ENCODE measurements at places on chromosomes 3 and 15.
A peak's percentile ranks its signal among the peaks of the same experiment; 100 is the strongest.

DNA sequence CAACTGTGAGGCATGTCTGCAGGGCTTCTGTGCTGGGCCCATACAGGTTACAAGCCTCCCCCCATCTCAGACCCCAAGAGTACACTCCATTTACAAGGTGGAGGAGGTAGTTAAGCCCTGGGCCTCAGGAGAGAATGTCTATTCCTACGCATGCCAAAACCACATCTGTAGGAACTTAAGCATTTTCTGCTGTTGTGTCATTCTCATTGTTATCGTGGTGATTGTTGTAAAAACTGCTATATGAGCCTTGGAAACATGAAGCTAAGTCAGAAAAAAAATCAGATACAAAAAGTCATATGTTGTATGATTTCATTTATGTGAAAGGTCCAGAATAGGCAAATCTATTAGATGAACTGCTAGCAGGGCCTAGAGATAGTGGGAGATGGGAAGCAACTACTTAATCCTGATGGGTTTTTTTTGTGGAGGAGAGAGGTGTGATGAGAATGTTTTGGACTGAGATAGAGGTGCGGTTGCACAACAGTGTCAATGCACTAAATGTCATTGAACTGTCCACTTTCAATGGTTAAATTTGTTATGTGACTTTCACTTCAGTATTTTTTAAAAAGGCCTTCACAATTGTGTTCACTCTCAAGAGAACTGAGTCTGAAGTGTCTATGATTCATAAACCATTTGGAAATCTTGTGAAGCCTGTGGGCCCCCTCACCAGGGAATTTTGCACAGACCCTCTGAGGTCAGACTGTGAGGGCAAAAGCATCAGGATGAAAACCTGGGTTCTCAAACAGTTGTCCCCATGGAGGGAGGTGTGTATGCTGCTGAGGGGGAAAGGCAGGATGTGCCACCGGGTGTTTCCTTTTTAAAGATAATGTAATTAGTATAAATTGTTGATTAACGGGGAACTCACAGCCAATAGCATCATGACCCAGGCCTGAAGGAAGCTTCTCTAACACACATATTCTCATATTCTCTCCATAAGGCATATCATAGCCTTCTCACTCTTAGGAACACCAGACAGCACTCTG is 3.2 kb downstream of the RTP3 start:
- no peak for DNase-seq

GRCh38 chr3:69433969-69434325 is 48.1 kb upstream of the FRMD4B start:
- DNase-seq: peak; percentile 29

GRCh38 chr15:32641517-32642059 is at the start of gene SCG5:
SCG5 (plus strand) TSS chr15:32641710; CDS start chr15:32643593, 1,883 bp downstream.
- DNase-seq: no peak

- peak; percentile 33 for DNase-seq
Measured at GRCh38 chr3:148992027-148992634, 791 bp downstream of the GYG1 start.

DNA sequence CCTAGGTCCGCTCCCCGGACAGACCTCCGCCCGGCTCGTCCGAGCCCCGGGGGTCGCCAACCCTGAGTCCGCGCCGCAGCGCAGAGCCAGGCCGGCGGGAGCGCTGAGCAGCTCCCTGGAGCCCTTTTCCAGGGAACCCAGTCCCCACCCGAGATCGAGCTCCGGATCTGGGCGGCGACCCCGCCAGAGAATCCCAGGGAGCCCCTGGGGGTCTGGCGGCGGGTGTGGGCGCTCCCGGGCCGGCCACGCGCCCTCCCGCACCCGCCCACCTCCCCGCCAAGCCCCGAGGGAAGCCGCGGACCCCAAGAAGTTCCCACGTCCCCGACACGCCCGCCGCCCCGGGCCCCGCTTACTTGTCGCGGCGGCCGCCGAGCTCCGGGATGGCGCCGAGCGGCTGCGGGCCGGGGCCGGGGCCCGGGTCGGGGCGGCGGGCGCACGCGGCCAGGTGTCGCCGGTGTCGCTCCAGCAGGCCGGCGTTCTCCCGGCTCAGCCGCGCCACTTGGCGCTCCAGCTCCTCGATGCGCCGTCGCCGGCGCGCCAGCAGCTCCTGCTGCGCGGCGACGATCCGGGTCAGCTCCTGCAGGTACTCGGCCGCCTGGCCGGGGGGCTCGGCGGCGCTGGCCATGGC is 137.7 kb downstream of the NUP210 start:
- DNase-seq: no peak

DNA sequence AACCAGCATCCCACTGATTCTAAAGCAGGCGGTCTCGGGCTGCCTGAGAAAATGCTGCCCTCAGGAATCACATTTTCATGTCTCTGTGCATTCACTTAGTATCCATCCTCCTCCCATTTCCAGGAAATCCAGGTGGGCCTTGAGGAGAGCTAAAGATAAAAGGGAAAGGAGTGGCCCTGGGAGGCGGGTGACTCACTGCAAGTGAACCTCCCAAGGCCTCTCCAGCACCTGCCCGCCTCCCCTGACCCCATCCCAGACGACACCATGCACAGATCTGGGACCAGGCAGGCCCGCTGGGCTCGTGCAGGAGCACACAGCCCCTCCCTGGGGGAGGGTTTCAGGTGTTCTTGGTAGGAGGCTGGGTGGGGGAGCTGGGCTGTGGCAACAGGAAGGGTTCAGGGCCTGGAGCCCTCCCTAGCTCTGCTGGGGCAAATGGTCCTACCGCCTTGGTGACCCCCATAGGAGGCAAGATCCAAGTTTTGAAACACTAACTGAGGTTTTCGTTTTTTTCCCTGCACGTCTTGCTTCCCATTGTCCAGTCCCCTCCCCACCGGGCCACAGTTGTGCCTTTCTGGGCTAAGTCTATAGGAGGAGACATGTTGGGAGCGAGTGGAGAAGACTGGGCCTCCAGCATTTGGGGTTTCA is 22.2 kb downstream of the MELTF start:
- no peak for DNase-seq

- no peak for DNase-seq
Measured at GRCh38 chr3:169334991-169335390, 328.5 kb downstream of the MECOM start.

GRCh38 chr3:148789906-148790305 is 37.7 kb upstream of the CPB1 start:
- DNase-seq: no peak

GRCh38 chr3:122989856-122990575 is 37.5 kb downstream of the SEMA5B start:
- DNase-seq: no peak

- DNase-seq: no peak
Measured at GRCh38 chr3:106725566-106725965, 651.7 kb upstream of the CCDC54 start.

DNA sequence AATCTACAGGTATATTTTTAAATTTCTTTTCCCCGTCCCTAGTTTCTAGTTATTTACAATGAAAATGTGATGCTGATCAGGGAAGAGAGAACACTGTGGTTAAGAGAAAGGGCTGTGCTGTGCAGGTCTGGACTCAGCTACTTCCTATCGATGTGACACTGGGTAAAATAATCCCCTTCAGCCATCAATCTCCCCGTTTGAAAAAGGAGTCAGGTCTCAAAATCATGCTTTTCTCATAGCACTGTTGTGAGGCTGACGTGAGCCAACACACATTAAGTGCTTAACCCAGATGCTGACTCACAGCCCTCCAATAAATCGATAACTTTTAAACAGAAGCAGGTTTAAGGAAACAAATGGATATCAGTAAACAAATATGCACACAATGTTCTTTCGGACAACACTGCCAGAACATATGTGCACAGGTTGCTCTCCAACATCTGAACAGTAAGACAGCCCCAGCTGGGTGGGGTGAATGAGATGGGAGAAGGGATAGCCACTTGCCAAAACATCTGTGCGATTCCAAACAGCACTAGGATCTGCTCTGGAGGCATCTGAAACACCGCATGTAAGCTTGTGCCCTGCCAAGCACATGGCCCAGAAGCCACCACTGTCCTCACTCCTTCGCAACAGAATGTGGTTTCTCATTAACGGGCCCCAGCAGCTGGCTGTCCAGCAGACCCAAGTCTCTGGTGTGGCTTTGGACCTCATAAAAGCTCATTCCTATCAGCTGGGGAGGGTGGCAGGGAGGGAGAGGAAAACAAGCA is 143.2 kb upstream of the PRICKLE2 start:
- no peak for DNase-seq

GRCh38 chr3:40719660-40720287 is 195.0 kb downstream of the ZNF621 start:
- no peak for DNase-seq

DNA sequence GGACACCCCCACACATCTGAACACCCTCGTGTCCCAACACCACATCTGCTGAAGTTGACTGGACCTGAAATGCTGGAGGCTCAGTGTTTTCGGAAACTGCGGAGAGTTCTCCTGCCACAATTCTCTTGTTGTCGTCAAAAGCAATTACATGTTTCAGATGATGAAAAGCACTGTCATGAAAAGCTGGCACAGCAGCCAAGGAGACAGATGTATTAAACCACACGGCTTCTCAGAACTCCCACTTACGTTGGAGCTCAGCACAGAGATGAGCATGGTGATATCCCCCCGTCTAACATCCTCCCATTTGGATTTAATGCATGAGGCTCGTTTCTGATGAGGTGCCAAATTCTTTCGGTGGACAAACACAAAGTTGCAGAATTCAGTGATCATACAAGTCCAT is 180.1 kb downstream of the RORA start:
- no peak for DNase-seq

- no peak for DNase-seq
Measured at GRCh38 chr3:122797291-122797690, 2.4 kb downstream of the SLC49A4 start.

DNA sequence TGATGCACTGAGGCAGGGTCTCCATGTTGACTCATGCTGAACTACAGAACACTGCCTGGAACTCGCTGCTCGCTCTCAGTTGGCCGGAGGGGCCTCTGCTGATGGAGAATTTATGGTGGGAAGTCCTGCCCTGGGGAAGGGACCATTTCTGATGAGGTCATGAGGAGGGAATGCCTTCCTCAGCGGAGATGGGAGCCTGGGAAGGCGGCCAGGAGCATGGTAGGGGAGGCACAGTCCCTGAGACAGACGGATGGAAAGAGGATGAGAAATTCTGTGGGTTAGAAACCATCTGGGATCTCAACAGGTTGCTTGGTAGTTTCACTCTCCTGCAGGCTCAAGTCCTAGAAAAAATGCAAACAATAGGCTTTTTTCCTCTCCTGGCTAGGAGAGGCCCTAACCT is 56.8 kb upstream of the TPM1 start:
- no peak for DNase-seq

DNA sequence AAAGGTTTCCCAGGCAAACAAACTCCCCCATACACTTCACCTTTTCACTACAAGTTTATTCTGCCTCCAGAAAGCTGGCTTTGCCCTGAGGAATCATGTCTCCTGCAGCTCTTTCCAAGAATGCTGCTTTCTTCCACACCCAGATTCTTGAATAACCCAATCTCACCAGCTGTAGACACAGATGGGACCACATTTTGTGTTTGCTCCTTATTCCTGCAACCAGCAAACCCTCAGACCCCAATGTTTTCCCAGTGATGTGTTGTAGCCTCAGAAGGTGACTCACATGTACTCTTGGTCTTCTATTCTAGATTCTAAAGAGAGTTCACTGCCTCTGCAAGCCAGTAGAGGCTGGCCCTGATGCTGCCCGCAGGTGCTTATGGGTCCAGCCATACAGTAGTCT is 23.6 kb upstream of the TRIM59 start:
- DNase-seq: no peak

DNA sequence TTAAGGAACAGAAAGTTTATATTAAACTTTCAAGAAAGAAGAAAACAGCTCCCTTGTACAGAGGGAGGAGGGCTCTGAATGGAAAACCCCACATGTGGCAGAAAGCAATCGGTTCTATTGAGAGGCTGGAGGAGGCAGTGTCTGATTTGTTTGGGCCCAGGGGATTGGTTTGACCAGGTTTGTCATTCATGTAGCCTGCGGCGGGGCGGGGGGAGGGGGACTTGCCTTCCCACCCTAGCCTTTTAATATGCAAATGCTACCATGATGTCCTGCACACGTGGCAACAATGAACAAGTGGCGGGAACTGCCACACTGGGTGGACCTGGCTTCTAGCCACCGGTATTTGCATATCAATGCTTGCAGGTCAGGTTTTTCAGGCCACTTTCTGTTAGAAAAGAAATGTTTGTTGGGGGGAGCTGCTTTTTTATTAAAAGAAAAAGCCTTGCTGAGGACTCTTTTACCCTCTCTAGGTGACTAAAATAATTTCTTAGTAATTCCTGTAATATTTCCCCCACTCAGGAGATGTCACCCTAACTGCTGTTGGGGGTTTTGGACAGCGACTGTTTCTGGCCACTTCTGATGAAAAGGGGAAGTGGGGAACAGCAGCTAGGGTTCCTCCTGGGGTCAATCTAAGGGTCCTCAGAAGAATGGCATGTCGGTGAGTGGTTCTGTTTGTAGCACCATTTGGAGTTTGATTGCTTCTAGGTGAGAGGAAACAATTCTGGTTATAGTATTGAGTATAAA is 691.2 kb downstream of the TBL1XR1 start:
- no peak for DNase-seq

DNA sequence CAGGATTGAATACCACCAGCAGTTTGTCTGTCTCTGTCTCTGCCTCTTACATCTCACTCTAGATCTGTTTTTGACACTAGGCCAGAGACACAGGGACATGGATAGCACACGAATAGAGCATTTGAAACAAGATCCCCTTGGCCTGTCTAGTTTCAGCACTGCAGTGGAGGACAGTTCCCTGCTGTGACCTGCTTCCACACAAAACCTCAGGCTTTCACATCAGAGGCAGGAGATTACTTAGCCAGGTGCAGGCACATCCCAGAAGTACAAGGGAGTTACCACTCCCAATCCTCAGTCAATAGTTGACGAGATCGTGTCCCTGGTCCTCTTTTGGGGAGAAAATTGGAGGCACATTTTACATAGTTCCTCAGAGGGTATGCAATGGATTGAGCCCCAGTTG is 34.0 kb upstream of the CCK start:
- no peak for DNase-seq

DNA sequence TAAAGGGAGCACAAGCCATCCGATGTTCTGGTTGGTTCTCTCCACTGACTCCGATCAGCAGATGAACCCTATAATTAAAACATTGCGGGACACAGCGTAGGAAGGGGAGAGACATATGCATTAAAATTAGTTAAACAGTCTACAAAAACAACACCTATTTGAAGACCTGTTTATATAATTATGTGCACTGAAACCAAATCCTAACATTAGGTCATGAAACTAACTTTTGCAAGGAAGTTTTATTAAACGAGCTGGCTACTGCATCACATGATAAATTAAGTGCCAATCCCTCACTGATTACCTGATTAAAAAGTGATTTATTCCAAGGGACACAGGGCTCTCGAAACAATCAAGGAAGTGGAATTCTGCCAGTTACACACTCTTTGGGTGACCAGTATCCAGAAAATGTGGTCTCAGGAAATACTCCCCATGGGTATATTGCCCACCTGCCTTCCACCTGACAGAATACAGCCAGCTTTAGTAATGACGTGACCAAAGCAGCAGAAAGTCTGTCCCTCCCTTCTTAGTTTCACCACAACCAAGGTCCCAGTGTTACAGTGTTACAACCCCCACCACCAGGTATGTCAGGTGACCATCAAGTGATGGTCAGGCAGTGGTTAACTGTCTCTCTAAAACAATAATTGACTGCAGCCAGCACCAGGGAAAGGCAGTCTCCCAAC is 69.5 kb downstream of the HERC1 start:
- DNase-seq: no peak

DNA sequence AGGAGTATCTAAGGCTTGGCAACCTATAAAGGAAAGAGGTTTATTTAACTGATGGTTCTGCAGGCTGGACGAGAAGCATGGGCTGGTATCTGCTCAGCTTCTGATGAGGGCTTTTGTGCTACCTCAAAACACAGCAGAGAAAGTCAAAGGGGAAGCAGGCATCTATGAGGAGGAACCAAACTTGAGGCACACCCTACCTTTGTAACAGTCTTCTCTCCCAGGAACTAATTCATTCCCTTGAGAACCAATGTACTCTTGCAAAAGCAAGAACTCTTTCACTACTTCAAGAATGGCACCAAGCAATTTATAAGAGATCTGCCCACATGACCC is 109.0 kb downstream of the CGGBP1 start:
- no peak for DNase-seq

Data from activated T-cell treated with anti-CD3 and anti-CD28 coated beads, Interleukin-2, amount 50 U/mL, for 72 hours (primary cell).